Anterior cingulate cortex (tissue), 58 donors: ENCODE measurements at places on chromosomes 4 and X.

GRCh38 chr4:133972586-133972985 lies 229.0 kb downstream of the PABPC4L start:
- DNase-seq, result no peak

- no peak for DNase-seq
Observed at GRCh38 chrX:41779941-41780340, 56.0 kb downstream of the GPR82 start.

DNA sequence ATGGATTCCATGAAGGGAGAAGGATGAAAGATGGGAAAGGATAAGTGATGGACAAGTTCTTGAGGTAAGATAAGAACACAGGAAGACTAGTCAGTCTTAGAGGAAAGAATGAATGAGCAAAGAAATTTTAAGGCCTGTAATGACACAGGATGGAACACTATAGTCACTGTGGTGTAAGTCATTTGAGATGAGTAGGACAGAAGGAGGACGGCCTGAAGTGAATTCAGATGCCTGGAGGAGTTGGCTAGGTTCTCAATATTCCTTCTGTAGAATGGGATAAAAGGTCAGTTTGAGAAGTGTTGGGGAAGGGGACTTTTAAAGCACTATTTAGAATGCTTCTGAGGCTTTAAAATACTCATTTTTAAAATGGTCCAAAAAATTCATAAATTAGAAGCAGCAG lies 3.9 kb downstream of the MSMO1 start:
- no peak for DNase-seq

- DNase-seq, result no peak
Observed at GRCh38 chrX:112967903-112968302, 127.3 kb upstream of the AMOT start.

GRCh38 chr4:115575851-115576250 lies 462.4 kb upstream of the NDST4 start:
- DNase-seq, result no peak

GRCh38 chr4:77031544-77031943 lies 44.2 kb downstream of the CCNI start:
- no peak for DNase-seq

DNA sequence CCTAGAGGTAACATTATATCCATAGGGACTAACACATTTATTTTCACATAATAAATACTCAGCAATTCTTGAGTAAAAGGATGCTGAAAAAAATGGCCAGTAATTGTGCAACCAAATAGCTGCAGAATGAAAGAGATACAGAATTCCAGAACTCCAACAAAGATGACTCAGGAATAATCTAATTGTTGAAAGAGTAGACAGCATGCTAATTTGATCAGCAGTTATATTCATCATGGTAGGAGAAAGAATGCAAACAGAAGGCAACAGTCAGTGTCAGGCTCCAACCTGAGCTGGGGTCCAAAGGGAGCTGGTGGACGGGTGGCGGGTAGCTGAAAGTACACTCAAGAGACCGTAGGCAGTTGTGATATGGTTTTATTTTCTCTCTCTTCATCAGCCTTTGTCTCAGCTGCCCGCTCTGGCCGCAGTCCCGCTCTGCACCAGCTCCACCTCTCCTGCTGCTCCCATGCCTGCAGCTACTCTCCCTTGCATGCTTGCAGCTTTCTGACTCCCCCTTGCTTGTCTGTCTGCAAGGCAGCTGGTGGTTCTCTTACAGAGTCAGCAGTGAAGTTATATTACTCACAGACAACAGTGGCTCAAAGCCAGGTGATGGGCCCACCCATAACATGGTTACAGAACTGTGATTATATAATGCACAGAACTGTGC lies 1150.1 kb downstream of the STIM2 start:
- no peak for DNase-seq

GRCh38 chr4:100782356-100782755 lies 264.5 kb upstream of the EMCN start:
- no peak for DNase-seq

- DNase-seq, result no peak
Observed at GRCh38 chr4:174874898-174875297, 43.3 kb upstream of the ADAM29 start.

- DNase-seq, result no peak
Observed at GRCh38 chrX:50638123-50638522, 167.5 kb upstream of the DGKK start.

DNA sequence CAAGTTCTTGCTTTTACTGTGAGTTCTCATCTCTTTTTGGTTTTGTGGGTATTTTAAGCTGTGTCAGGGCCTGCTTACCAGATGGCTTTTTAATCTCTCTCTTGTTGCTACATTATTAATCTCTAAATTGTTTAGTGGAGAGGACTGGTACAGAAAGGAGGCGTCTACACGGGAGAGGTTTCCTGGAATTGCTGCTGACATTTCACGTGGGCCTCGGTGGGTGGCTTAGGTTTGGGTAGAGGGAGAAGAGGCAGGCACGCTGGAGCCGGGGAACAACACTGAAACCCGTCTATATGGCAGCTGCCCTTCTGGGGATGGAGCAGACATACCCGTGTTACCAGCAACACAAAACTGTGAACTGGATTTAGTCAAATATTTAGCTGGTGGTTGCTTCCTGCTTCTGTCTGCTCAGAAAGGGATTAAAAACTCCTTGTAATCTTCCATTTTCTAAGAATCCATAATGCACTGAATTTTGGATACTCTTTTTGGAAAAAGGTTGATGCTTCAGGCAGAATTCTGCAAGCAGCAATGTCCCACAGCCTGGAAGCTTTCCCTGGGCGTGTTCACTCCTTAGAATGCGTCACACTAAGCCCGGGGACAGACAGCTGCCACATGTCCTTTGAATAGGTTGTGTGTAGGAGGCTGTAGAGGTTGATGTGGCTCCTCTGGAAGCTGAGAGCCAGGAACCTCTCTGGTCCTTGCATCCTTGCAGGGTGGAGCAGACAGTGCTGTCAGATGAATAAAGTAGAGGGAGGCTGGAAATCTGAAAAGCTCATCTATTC lies 199.8 kb upstream of the GATB start:
- no peak for DNase-seq

- DNase-seq, result no peak
Observed at GRCh38 chr4:7717946-7718490, 221.6 kb downstream of the AFAP1 start.

GRCh38 chrX:30967516-30967915 lies 78.5 kb upstream of the TAB3 start:
- no peak for DNase-seq

- no peak for DNase-seq
Observed at GRCh38 chrX:135927897-135928296, 34.4 kb downstream of the SAGE1 start.
